ENCODE measurements at places on chromosomes 11 and 22. TPM values are rescaled to one million over a fixed set of nuclear protein-coding genes. Genes with fewer than 3 reads are reported as not detected.

GRCh38 chr22:27668828-27669797 lies 132.4 kb downstream of the MN1 start:
- DNase-seq: no peak

DNA sequence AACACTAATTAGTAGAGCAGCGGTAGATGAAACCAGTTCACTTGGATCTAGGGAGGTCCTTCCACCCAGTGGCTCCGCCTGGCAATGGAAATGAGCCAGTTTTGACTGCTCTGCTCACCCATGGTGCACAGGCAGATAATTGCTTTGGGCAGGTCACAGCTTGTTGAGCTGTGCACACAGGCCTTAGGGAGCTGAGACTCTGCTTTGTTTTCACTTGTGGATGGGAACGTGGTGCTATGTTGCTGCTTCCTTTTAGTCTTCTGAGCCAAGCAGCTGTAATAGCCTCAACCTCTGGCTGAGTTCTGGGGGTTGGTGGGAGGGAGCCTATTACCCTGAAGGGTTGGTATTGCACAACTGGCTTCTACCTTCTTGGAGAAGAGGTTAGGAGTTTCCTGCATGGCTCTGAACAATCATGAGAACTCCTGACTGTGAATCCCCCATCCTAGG lies 262.3 kb upstream of the MTNR1B start:
- no peak for DNase-seq

- DNase-seq: no peak
These were observed 8.1 kb upstream of the GNB1L start for GRCh38 chr22:19862619-19863246.

GRCh38 chr22:42493393-42493792 lies 26.2 kb downstream of the RRP7A start:
- DNase-seq: no peak

DNA sequence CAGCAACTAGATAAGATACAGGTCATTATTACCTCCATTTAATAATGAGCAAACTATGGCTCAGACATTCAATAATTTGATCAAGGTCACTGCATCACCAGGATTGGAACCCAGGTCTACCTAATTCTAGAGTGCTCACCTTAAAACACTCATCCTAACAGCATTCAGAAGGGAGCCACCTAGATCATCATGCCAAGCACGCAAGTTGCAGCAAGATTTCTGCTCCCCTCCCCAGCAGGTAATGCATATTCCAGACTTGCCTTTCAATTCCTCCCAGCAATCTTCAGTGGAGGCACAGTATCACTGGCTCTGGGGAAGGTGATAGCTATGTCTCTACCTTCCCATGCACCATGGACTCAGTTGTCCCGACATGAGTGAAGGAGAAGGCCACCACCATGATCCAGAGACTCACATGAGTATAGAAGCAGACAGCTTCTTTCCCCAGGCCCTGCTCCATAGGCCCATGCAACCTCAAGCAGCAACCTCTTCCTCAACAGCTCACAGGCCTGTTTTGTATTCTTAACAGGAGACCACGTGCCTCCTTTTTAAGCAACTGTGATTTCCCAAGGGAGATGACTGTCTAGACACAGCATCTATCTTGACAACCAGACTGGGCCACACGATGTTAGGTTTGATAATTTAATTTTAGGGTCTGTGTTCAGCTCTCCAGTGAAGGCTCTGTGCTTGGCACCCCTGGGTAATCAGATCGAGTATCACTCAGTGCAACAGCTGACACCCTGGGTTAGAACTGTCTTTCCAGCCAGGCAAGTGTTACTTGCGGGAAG lies 36.4 kb downstream of the RAB30 start:
- DNase-seq: no peak

E2F8 gene
- 11.5 TPM for total RNA-seq

GAL gene
- 234 TPM for total RNA-seq
